Activated naive CD4-positive, alpha-beta T cell treated with anti-CD3 and anti-CD28 coated beads for 36 hours (primary cell): ENCODE measurements at places on chromosomes 7 and 10. TPM values are rescaled to one million over a fixed set of nuclear protein-coding genes. Genes with fewer than 3 reads are reported as not detected.

DNA sequence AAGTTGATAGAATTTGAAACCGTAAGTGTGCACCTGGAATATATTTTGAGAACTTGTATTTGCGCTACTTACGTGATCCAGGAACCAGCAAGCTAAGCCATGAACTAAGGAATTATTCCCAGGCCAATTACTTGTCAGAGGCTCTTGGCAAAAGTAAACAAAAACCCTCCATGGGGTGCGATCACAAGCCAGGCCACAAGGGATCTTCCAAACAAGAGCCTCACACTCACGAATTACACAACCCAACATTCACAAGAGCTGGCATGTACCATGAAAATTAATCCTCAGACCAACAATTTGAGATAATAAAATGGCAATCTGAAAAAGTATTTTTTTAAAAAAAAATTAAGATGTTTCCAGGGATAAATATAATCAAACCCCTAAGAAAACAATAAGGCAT, 467.0 kb upstream of the AKR1E2 start:
- no peak overlapping the region for H3K4me3 ChIP-seq
- DNase-seq = no peak
- H3K27me3 ChIP-seq = peaks cover 10% of the 10 kb centered on the region
- H3K27ac ChIP-seq = no peak overlapping the region
- no peaks in the 10 kb centered on the region for H3K4me1 ChIP-seq

GRCh38 chr7:25305831-25306230, 77.5 kb upstream of the NPVF start:
- peaks cover 7% of the 10 kb centered on the region for H3K27me3 ChIP-seq
- H3K27ac ChIP-seq = no peak overlapping the region
- DNase-seq = no peak
- no peaks in the 10 kb centered on the region for H3K36me3 ChIP-seq
- no peak overlapping the region for H3K4me3 ChIP-seq

- no peaks in the 10 kb centered on the region for H3K27me3 ChIP-seq
- no peak overlapping the region for H3K4me3 ChIP-seq
- H3K36me3 ChIP-seq = no peaks in the 10 kb centered on the region
- H3K4me1 ChIP-seq = peaks cover 12% of the 10 kb centered on the region
- no peak overlapping the region for H3K27ac ChIP-seq
These were observed 6.8 kb downstream of the TACR2 start for GRCh38 chr10:69409968-69410367.

DNA sequence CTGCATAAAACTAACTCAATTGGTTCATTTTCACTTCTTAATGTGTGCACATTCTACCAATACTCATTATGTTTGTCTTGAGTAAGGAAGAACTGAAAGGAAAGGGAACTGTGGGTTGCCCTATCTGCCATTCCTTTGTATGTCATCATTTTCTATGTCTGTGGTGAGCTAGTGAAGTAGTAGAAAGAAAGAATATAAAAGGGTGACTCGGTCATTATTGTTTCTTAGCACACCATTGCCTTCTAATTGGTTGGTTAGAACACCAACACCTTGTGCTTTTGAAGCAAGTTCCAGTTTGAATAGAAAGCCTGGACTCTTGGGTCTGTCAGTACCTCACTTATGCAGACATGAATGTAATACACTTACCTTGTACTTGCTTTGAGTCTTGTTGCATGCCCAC, 64.3 kb upstream of the MDFIC start:
- no peak overlapping the region for H3K4me3 ChIP-seq
- no peaks in the 10 kb centered on the region for H3K36me3 ChIP-seq
- no peak overlapping the region for H3K27ac ChIP-seq
- peaks cover 10% of the 10 kb centered on the region for H3K27me3 ChIP-seq
- DNase-seq = no peak

DNA sequence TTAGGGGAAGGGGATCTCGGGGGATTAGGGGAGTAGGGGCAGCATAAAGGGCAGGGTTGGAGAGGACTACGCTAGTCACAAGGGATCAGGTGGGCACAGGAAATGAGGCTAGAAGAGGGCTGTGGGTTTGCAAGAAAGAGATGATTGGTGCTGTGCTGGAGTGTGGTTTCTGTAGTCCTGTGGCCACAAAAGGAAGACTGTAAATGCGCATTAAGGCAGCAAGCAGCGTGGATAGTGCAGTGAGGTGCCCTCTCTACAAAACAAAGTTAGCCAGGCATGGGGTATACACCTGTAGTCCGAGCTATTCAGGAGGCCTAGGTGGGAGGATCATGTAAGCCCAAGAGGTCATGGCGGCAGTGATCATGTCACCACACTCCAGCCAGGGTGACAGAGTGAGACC, 212.1 kb downstream of the MLLT10 start:
- no peaks in the 10 kb centered on the region for H3K27me3 ChIP-seq
- peaks cover 20% of the 10 kb centered on the region for H3K4me1 ChIP-seq
- H3K36me3 ChIP-seq = peaks cover 15% of the 10 kb centered on the region
- DNase-seq = peak; percentile 14
- H3K27ac ChIP-seq = peak overlapping the region; percentile 0
- no peak overlapping the region for H3K4me3 ChIP-seq

GRCh38 chr7:30911561-30911969, at the start of gene AQP1:
AQP1 (plus strand) TSS chr7:30911853; CDS start chr7:30911910, 57 bp downstream.
- H3K4me3 ChIP-seq = no peak within 1 kb of the TSS
- no peaks in the 10 kb centered on the region for H3K4me1 ChIP-seq
- no peaks in the 10 kb centered on the region for H3K36me3 ChIP-seq

DNA sequence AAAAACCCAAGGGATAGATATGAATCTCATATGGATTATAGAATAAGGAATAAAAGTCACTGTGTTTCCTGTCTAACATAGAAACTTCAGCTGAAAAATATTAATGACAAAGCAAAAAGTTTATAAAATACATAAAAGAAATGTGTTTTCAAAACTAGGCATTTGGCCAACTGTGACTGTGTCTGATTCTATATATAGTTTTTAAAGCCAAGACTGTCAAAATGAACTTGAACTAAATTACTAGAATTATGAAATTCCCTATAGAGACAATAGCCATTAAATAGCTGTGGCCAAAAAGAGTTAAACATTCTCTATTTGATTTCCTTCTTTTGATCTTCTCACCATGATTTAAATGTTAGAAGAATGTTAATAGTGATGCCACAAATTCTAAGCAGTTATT, 311.2 kb upstream of the SEMA3D start:
- no peaks in the 10 kb centered on the region for H3K36me3 ChIP-seq
- no peaks in the 10 kb centered on the region for H3K27me3 ChIP-seq
- no peak overlapping the region for H3K4me3 ChIP-seq
- H3K4me1 ChIP-seq = no peaks in the 10 kb centered on the region
- DNase-seq = no peak

- no peaks in the 10 kb centered on the region for H3K36me3 ChIP-seq
- peaks cover 40% of the 10 kb centered on the region for H3K27me3 ChIP-seq
- no peak for DNase-seq
These were observed 28.7 kb upstream of the JAKMIP3 start for GRCh38 chr10:132036887-132037675.

- no peak overlapping the region for H3K27ac ChIP-seq
- no peaks in the 10 kb centered on the region for H3K36me3 ChIP-seq
- no peak overlapping the region for H3K4me3 ChIP-seq
- no peaks in the 10 kb centered on the region for H3K4me1 ChIP-seq
- H3K27me3 ChIP-seq = no peaks in the 10 kb centered on the region
These were observed 761.5 kb downstream of the GATA3 start for GRCh38 chr10:8815969-8816368.

DNA sequence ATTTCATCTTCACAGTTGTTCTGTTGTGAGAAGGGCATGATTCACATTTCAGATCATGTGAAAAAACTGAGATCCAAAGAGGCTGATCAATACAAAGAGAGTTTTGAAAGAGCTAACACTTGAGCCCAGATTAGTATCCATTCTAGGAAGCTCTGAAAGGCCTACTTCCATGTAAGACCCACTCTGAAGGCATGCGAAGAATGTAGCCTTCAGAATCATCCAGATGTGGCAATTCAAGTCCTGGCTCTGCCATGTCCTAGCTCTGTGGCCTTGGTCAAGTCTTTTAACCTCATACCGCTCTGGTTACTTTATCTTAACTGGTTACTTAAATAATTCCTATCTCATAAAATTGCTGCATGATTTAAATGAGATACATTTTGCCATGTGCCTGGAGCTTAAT, 111.1 kb downstream of the FZD1 start:
- H3K36me3 ChIP-seq = no peaks in the 10 kb centered on the region
- H3K27me3 ChIP-seq = no peaks in the 10 kb centered on the region
- H3K27ac ChIP-seq = no peak overlapping the region
- H3K4me3 ChIP-seq = no peak overlapping the region
- DNase-seq = no peak

DNA sequence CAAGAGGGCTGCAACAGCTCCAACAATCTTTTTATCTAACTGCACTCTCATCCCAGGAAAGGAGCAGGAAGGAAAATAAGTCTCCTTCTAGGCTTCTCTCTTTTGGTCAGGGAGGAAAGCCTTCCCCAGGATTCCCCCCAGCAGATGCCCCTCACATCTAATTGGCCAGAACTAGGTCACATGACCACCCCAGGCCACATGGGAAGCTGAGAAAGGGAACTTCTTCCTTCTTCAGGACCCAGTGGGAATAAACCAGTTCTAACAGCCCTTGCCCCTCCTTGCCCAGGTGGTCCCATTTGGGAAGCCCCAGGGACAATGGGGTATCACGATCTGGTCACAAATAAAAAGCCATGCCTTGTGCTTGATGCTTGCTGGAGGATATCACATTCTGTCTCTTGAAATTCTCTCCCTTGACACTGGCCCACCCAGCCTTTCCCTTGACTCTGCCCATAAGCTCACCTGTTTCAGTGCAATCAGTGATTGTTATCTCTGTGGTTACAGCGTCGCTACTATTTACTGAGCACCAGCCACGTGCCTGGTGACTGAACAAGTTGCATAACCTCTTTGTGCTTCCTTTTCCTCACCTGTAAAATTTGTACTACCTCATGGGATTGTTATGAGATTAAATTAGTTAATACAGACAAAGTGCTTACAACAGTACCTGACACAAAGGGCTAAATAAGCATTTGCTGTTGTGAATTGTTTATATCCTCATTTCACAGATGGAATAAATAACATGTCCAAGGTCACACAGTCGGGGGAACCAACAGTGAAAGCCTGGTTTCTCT, 9.0 kb upstream of the TACR2 start:
- no peak overlapping the region for H3K27ac ChIP-seq
- H3K27me3 ChIP-seq = no peaks in the 10 kb centered on the region
- H3K36me3 ChIP-seq = no peaks in the 10 kb centered on the region
- peak; percentile 24 for DNase-seq
- H3K4me1 ChIP-seq = peaks cover 43% of the 10 kb centered on the region
- no peak overlapping the region for H3K4me3 ChIP-seq

DNA sequence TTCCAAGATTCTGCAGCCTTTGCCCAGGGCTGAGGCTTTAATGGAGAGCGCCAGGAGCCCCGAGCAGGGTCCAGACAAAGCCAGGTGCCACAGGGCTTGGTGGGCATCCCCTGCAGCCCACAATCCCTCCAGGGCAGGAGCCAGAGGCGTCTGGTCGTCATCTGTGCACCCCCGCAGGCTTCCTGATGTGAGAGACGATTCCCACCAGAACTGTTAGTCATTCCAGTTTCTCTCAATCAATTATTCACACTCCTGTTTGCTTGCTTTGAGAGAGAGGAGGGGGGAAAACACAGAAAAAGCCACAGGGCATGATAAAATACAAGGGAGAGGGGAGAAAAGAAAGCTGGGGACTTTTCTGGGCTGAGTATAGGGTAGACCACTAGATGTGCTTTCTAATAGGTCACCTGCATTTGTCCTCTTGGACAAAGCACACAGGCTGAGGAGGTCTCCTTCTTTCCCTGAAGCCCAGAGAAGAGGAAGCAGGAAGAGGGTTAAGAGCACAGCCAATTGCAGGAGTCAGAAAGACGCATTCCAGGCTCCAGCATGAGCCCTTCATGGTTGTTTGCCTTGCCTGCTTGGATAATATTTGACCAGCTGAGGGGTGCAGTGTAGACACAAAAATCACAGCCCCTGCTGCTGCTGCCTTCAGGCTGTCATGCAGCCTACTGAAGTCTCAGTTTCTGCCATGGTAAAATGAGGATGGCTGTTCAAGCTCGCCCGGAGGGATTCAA, 194.4 kb downstream of the PLXNA4 start:
- H3K4me1 ChIP-seq = no peaks in the 10 kb centered on the region
- no peaks in the 10 kb centered on the region for H3K36me3 ChIP-seq

DNA sequence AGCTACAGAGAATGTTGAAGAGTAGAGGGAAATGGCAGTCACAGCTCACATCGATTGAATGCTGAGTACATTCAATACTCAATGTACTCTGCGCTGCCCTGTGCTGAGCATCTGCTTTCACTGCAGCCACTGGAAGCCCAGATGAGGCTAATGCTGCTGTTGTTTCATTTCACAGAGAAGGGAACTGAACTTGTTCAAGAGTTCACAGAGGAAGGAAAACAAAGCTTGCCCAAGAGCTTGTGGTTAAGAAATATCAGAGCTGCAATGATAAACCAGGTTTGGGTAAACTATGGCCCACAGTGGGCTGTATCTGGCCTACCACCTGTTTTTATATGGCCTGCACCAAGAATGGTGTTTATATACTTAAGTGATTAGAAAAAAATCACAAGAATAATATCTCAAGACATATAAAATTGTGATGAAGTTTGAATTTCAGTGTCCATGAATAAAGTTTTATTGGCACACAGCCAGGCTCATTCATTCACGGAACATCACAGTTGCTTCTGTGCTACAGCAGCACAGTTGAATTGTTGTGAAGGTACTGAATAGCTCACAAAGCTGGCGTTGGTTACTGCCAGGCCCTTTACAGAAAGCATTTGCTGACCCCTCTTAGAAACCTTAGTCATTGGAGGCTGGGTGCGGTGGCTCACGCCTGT, 64.1 kb downstream of the CFAP58 start:
- no peak overlapping the region for H3K27ac ChIP-seq
- no peaks in the 10 kb centered on the region for H3K4me1 ChIP-seq
- no peak overlapping the region for H3K4me3 ChIP-seq
- no peaks in the 10 kb centered on the region for H3K36me3 ChIP-seq
- no peak for DNase-seq

DNA sequence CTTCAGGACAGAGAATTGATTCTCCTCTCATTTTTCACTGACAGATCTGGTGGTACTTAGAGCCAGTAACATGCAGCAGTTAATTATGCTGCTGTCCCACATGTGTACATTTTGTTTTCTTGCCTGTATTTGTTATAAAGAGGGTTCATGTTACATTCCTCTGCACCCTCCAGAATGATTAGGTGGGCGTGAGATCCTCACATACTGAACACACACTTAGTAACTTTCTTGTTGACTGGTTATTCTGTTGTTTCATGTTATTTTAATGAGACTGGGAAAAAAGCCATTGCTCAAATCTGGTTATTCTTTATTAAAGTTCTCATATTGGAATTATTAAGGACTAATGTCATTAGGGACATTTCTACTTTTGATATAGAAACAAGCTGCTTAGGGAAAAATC, 409.1 kb downstream of the SDK1 start:
- DNase-seq = no peak
- H3K36me3 ChIP-seq = no peaks in the 10 kb centered on the region
- no peaks in the 10 kb centered on the region for H3K27me3 ChIP-seq
- peaks cover 8% of the 10 kb centered on the region for H3K4me1 ChIP-seq
- no peak overlapping the region for H3K27ac ChIP-seq

GRCh38 chr7:142709921-142710320, 39.4 kb upstream of the PRSS1 start:
- peak overlapping the region; percentile 89 for H3K27ac ChIP-seq
- H3K27me3 ChIP-seq = no peaks in the 10 kb centered on the region
- no peaks in the 10 kb centered on the region for H3K36me3 ChIP-seq
- peaks cover 39% of the 10 kb centered on the region for H3K4me1 ChIP-seq

The SLC13A1 gene
- not detected for total RNA-seq

The MAD1L1 gene
- total RNA-seq = 37.5 TPM

The MICALL2 gene
- total RNA-seq = 4.2 TPM

The TCF7L2 gene
- 2.0 TPM for total RNA-seq

The OR2A1 gene
- not detected for total RNA-seq

The GPER1 gene
- not detected for total RNA-seq

The SEMA4G gene
- 0.59 TPM for total RNA-seq

The STK31 gene
- total RNA-seq = not detected

The FBXL13 gene
- total RNA-seq = 0.74 TPM

The UTF1 gene
- not detected for total RNA-seq

The PLAC9 gene
- not detected for total RNA-seq

The SNX8 gene
- total RNA-seq = 28.7 TPM

The PIP gene
- total RNA-seq = not detected

The HOXA7 gene
- total RNA-seq = not detected

The INSYN2A gene
- total RNA-seq = not detected
